ENCODE measurements at places on chromosomes 3 and 15.
A peak's percentile ranks its signal among the peaks of the same experiment; 100 is the strongest.

DNA sequence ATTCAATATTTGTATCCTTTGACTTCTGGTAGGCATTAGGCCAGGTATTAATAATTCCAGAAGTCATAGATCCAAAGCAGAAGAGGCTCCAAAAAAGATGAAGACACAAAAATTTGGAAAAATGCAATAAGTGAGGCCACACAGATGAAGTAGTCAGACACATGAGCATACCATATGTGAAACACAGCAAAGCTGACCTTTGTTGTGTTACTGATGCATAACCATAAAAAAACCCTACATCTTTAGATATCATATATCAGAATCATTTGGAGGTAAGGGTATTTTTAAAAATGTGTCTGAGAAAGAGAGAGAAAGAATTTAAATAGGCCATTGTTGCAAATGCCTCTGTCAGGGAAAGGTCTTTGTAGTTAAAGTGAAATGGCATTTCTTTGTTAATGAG lies 314.9 kb downstream of the SLC9A9 start:
- DNase-seq, result no peak

- no peak for DNase-seq
These were observed 51.1 kb upstream of the WNT5A start for GRCh38 chr3:55538158-55538557.

- no peak for DNase-seq
These were observed 127.9 kb downstream of the DMXL2 start for GRCh38 chr15:51494411-51495314.

GRCh38 chr3:28951772-28952556 lies 328.9 kb upstream of the RBMS3 start:
- no peak for DNase-seq

DNA sequence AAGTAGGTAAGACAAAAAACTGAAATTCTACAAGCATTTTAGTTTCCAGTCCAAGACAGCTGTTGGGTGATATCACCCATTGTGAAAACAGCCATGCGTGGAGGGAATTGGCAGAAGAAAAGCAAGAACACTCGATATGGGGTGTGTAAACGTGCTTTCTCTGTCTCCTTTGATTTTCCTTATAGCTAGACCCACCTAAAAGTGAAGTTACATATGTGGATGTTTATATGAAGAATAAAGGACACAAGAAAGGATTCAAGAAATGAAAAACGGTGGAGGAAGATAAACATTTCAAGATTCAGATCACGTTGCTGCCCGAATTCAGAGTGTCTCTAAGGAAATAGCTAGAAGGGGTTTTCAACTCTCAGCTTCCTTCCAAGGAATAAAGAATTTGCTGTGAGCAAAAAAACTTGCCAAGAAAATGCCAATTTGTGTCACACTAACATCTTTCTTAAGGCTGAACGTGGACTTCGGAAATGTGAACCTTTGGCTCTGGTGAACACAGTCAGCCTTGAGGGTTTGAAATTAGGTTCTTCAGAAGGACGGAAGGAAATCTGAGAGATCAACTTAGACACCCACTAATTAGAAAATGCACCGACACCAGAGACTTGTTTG lies 269.0 kb upstream of the ADAMTS9 start:
- no peak for DNase-seq

DNA sequence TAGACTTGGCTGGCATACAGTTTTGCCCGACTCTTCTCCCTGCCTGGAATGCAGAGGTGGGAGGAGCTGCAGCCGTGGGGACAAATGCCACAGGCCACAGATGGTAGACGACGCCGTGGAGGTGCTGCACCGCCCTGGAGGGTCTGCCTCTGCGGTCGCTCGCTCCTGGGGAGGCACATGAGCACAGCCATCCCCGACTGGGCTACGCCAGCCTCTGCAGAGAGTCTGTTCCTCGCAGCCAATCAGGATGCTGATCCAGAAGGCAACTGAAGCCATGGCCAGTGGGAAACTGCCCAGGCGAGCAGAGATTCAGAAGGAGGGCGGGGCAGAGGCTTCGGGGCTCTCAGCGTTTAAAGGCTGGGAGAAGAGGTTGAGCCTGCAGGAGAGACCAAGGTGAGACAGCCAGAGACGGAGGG lies 11.9 kb upstream of the LRRC15 start:
- DNase-seq, result no peak

DNA sequence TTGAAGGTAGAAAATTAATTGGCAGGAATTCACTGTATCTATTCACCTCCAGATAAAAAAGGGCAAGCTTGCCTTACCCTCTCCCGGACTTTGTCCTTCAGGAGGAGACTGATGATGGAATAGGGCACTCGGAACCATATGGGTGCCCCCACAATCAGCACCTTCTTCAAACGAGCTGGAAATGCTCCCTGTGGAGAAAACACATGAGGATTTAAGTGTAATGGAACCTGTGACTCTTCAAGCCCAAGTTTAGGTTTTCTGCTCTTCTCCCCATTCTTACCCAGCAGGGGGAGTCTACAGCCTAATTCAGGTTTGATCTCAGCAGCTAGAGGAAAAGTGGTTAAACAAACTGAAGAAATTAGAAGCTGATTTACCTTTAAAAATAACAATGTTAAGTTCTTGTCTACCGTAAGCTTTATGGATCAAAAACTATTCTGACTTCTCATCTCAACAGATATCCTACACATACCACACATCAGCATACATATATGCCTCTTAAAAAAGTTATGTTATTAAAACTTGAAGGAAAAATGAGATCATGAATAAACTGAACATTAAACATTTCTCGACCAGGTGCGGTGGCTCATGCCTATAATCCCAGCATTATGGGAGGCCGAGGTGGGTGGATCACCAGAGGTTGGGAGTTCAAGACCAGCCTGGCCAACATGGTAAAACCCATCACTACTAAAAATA lies 57.5 kb upstream of the SIN3A start:
- DNase-seq, result peak; percentile 73

- DNase-seq, result no peak
These were observed 223.6 kb downstream of the CACNA2D3 start for GRCh38 chr3:54345847-54346375.

DNA sequence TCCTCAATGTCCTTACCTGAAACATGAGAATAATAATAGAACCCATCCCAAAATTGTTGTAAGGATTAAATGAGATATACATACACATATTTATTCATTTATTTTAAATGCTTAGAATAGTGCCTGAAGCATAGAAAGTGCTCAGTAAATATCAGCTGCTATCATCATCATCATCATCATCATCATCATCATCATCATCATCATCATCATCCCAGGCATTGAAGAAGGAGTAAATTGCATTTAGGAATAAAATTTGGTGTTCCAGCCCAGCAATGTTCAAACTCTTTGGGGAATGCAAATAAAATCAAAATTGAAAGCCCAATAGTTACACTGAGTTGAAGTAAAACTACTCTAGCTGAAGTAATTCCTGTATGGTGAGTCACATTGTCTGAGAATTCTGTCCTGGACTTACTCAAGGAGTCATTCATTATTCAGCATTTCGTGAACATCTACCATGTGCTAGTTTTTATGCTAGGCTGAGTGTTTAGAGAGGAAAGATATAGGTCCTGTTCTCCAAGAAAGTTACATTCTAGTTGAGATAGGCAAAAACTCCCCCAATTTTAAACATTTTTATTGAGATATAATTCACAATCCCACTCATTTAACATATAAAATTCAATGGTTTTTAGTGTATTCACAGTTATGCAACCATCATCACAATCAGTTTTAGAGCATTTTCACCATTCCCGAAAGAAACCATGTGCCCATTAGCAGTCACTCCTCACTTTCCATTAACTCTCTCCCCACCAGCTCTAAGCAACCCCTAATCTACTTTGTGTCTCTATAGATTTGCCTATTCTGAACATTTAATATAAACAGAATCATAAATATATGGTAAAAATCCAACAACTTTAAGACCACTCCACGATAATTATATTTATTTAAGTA lies 107.2 kb downstream of the FRMD5 start:
- DNase-seq, result no peak

- DNase-seq, result no peak
These were observed 48.7 kb upstream of the ROBO2 start for GRCh38 chr3:76991165-76991564.

GRCh38 chr3:66494959-66495667 lies 5.7 kb downstream of the LRIG1 start:
- peak; percentile 39 for DNase-seq

- no peak for DNase-seq
These were observed 923.1 kb downstream of the TBL1XR1 start for GRCh38 chr3:176274161-176274560.

DNA sequence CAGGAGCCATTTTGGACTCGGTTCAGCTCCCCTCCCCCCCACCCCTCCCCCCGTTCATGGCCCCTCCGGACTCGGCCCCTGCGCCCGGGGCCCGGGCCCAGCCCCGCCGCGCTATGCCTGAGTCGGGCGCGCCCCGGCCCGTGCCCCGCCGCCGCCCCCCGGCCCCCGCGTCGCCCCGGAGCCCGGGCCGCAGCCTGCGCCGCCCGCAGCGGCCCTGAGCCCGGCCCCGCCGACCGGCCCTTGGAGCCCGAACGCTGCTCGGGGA lies 155 bp downstream of the ACVR2B start:
- no peak for DNase-seq

All from CD4-positive, CD25-positive, alpha-beta regulatory T cell (primary cell).